ENCODE measurements at places on chromosomes 5 and 9. TPM values are rescaled to one million over a fixed set of nuclear protein-coding genes. Genes with fewer than 3 reads are reported as not detected.

MACIR gene
- 5.0 TPM for total RNA-seq

AFF4 gene
- total RNA-seq, result 99.9 TPM

GARNL3 gene
- total RNA-seq, result 8.2 TPM

C1QTNF3 gene
- total RNA-seq, result 2.9 TPM

NR5A1 gene
- total RNA-seq, result not detected

MLANA gene
- not detected for total RNA-seq

PCDHGB3 gene
- 8.6 TPM for total RNA-seq

RANBP3L gene
- total RNA-seq, result 0.76 TPM

TYRP1 gene
- not detected for total RNA-seq

LHX3 gene
- not detected for total RNA-seq

PDE6A gene
- not detected for total RNA-seq

C9orf152 gene
- total RNA-seq, result not detected

SPATA31D4 gene
- total RNA-seq, result not detected

RGS7BP gene
- total RNA-seq, result under 0.01 TPM

ARID3C gene
- total RNA-seq, result 0.26 TPM

SPATA31A3 gene
- total RNA-seq, result not detected

DPH7 gene
- total RNA-seq, result 15.7 TPM

TRPM3 gene
- total RNA-seq, result 0.11 TPM

INSL4 gene
- not detected for total RNA-seq

DPM2 gene
- 11.4 TPM for total RNA-seq

FOXD4L6 gene
- not detected for total RNA-seq

CAAP1 gene
- 20.3 TPM for total RNA-seq

CDKN2B gene
- total RNA-seq, result 5.9 TPM

SMC2 gene
- 47.3 TPM for total RNA-seq

SPATA9 gene
- total RNA-seq, result 1.7 TPM

LRRC8A gene
- 26.7 TPM for total RNA-seq

PCDHGA5 gene
- total RNA-seq, result 5.6 TPM

ECM2 gene
- total RNA-seq, result 52.8 TPM

GFRA3 gene
- total RNA-seq, result not detected

TNFSF8 gene
- not detected for total RNA-seq

SHOC1 gene
- total RNA-seq, result 0.11 TPM

ENTREP1 gene
- under 0.01 TPM for total RNA-seq

ARHGAP26 gene
- 5.1 TPM for total RNA-seq

PAPPA gene
- total RNA-seq, result 16.3 TPM

SLC34A3 gene
- not detected for total RNA-seq

CCDC152 gene
- total RNA-seq, result 0.78 TPM

CENPH gene
- total RNA-seq, result 13.6 TPM

SLCO6A1 gene
- not detected for total RNA-seq

MEIKIN gene
- not detected for total RNA-seq

FGD3 gene
- not detected for total RNA-seq

PHPT1 gene
- total RNA-seq, result 49.9 TPM

HEMGN gene
- total RNA-seq, result not detected

Data from articular chondrocyte of knee joint (primary cell).